NB4 (cell line): ENCODE measurements at places on chromosomes 12 and 14.

- DNase-seq: no peak
These were observed 30.9 kb downstream of the MYO1H start for GRCh38 chr12:109378569-109378968.

- no peak for DNase-seq
These were observed 726.2 kb downstream of the SLC6A15 start for GRCh38 chr12:84186433-84186832.

DNA sequence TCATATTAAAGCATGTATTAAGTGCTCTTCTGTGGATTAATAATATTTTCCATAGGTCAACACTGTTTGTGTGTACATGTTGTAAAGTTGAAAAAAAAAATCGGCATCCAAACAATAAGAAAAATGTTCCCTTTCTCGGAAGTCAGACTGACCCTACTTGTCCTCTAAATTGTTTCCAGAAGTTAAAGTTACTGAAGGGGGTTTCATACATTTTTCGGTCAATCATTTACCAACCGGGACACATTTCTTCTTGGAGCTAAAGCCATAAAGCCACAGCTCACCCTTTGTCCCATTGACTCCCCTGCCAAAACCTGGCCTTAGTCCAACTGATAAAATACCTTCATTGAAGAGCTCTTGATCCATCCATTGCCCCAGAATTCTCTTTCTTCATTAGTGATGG, 230.0 kb downstream of the ANO2 start:
- DNase-seq: no peak

DNA sequence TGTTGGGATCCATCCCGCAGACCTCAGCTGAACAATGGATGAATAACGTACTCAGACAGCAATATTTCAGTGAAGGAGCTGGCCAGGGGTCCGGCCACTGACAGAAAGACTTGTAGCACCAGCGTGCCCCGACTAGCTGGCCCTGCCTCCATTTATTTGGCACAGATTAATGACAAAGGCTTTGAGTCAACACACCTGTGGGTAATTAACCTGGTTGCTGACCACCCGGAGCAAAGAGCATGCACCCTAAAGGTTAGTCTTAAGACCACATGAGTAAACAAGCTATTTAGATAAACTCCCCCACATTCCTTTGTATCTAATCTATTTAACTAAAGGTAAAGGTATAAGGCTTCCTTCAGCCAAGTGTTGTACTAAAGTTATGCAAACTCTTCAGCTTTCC, 868.6 kb downstream of the LRFN5 start:
- no peak for DNase-seq

DNA sequence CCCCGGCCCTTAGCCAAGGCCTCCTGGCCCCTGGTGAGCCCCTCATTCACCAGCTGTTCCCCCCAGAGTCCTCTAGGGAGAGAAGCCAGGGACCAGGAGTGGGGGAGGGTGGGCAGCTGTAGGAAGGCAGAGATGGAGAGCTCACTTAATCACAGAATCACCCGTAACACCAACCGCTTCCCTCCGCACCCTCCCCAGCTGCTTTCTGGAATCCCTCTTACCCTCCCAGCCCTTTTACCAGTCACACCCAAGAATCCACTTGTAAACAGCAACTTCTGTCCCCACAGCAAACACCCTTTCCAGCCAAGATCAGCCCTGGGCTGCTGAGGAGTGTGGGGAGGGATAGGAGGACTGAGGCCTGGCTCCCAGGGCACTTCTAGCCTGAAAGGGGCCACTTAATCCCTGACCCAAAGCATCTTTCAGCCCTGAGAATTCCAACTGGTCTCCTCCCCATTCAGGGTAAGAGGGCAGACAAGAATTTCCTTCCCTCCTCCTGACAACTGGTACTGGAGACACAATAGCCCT, 18.8 kb downstream of the NCKAP5L start:
- DNase-seq: no peak

- no peak for DNase-seq
These were observed 11.7 kb upstream of the NAA30 start for GRCh38 chr14:57378661-57379060.

- no peak for DNase-seq
These were observed 362.6 kb downstream of the TMEM121 start for GRCh38 chr14:105888784-105889665.

DNA sequence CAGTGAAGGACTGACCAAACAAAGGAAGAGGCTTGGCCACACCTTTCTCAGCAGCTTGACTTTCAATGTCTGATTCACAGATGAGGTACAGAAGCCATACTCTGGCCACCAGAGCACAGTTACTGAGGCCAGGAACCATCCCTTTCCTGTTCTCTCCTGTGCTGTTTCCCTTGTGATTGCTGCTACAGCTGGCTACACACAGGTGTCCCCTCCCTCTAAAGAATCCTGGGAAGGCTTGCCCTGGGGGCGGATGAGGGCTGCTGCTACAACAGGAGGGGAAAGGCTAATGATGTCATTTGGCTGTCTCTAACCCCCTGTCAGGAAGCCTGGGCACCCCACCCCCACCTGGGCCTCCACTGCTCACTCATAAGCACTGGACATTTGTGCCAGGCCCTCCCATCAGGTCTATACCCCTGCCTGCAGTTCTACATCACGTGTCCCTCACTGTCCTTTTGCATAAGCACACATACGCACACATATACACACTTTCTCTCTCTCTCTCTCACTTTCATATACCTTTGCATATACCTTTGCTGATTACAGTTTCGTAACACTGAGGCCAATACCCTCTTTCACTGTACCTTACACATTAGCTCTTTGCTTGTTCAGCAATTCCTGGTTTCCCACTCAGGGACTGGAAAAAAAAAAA, 41.4 kb downstream of the PRPF40B start:
- DNase-seq: no peak

- no peak for DNase-seq
These were observed 30.2 kb downstream of the CACNA1C start for GRCh38 chr12:2083008-2083407.

DNA sequence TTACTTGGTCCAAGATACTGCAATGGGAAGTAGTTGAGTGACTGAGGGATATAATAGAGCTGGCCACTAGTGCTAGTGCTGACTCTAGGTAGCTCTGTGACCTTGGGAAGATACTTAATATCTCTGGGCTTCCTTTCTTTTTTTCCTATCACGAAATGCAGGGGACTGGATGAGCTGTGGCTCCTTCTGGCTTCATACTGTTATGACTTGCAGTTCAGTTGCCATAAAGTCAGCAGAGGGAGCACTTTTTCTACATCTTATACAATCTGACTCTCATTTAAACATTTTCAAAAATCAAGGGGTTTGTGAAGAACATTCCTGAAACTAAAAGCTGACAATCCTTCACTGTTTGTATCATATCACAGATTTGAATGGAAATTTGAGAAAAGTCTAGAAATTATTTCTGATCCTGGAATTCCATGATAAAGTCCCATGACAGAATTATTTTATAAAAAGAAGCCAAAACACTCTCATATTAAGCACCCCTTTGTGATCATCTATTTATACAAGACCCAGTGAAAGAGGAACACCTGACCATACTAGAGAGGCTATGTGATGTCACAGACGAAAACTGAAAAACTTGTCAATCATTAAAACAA, 5.3 kb downstream of the BHLHE41 start:
- DNase-seq: peak; percentile 86

- peak; percentile 91 for DNase-seq
These were observed 91.3 kb upstream of the DNM1L start for GRCh38 chr12:32587581-32588495.

DNA sequence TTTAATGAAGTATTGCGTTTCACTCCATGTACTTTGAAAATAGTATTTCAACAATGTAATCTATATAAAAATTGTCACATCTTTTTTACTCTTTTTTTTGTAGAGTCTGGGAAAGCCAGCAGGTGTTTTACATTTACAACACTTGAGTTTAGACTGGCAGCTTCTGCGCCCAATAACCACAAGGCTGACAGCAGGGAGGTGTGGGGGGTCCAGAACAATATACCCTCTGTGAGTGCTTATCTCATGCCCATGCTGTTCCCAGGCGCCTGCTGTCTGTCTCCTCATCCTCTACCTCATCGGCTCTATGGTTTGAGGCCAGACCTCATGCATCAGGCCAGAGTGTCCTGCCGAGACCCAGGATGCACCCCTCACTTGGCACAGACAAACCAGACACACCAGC, 24.9 kb downstream of the FBRSL1 start:
- DNase-seq: no peak

DNA sequence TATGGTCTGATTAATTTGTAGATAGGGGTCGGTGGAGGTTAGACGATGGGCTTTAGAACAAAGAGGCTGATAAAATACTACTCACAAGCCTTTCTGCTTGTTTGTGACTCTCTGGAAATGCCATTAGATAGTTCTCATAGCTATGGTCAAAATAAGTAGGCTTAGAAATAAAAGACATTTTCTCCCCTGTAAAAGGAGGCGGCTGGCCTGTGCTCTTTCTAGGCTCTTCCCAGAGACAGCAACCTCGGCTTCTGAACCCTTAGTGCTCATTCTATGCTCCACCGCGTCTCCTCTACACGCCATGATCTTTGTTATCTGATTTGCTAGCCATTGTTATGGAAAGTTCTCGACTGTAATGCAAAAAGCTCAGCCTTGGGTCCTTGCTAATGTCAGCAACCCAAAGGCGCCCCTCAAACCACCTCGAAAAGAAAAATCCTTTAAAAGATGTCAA, 64.5 kb downstream of the CRADD start:
- no peak for DNase-seq

DNA sequence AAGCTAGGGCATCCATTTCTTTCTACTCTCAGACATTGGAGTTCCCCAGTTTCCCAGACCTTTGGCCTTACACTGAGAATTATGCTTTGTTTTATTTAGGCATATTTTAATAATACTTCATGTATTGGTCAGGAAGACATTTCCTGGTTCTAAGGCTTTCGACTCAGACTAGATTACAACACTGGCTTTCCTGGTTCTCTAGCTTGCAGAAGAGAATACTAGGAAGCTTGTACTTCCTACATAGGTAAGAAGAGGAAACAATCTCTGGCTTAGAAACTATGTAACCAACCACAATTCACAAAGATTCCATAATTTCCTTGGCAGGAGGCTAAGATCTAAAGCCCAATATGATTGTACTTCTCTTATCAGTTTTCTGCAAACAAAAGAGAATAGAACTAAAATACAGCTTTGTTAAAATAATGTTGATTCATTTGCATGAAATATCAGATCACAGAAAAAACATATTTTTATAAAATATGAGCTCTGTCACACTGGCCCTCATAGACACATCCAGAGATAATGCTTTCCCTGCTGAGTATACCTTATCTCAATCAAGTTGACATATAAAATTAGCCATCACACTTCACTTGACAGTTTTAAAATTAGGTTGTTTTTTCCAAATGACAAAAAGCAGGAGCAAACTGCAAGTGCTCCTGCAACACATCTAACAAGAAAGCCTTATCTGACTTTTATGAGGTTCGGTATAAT, 30.5 kb downstream of the CLEC2D start:
- no peak for DNase-seq

DNA sequence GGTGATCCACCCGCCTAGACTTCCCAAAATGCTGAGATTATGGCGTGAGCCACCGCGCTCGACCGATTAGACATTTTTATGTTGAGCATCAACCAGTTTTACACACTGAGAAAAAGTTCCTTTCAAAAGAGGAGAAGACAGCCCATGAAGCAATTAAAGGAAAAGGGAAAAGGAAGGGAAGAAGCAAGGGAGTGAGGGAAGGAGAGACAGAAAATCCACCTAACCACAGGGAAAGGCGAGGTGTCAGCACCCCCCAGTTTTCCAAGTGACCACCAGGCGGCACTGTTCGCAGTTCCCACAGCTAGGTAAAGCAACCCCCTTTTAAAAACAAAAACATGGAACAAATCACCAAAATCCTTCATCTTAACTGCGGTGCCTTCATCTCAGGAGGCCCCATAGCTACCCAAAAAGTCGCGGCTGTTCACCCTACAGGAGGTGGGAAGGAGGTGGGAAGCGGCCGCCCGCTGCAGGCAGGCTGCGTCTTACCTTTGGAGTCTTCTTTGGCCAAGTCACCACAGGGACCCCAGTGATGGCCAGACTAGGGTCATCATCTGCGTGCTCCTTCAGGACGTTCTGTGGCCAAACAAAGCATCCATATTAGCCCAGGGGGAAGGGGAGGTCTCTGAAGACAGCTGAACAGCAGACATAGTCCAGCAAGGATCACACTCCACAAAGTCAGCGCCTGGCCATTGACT, 86.6 kb downstream of the KDM2B start:
- peak; percentile 72 for DNase-seq

- DNase-seq: no peak
These were observed 139.1 kb downstream of the ZFP36L1 start for GRCh38 chr14:68653804-68654203.

GRCh38 chr12:127810041-127810440, 456.9 kb upstream of the TMEM132C start:
- peak; percentile 43 for DNase-seq

DNA sequence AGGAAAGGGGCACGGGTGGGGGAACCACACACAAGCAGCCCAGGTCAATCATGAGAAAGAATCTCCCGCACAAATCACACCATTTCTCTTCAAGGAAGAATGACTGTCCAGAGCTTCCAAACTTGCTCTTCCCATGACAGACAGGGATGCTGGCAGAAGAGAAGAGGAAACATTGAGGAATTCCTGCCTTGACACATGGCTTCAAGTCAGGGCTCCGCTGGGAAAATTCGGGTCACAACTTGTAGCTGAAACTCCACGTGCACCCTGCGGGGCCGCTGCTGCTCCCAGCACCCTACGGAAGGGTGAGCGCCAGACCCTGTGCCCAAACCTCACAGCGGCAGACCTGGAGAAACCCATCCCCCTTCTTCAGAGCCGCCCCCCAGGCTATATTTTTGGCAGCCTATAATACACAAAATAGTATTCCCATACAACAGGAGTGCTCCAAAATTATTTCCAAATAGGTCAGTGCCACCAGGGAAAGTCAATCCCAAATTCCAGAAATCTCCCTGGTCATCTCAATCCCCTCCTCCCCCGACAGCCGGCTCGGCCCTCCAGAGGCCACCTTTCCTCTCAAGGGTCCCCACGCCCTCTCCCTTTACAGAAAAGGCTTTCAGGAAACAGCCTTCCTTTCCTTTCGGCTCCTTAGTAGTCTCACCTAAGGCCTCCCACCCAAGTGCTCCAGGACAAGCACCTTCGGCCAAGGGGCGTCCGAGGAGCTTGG, 1.3 kb downstream of the TMEM132D start:
- no peak for DNase-seq

GRCh38 chr12:123085730-123086487, 65.0 kb downstream of the PITPNM2 start:
- peak; percentile 49 for DNase-seq

- no peak for DNase-seq
These were observed 135.7 kb downstream of the GXYLT1 start for GRCh38 chr12:42008996-42009395.

GRCh38 chr12:3996322-3996721, 123.1 kb upstream of the PARP11 start:
- DNase-seq: no peak
